ENCODE measurements at places on chromosomes 3 and 15.
A peak's percentile ranks its signal among the peaks of the same experiment; 100 is the strongest.

DNA sequence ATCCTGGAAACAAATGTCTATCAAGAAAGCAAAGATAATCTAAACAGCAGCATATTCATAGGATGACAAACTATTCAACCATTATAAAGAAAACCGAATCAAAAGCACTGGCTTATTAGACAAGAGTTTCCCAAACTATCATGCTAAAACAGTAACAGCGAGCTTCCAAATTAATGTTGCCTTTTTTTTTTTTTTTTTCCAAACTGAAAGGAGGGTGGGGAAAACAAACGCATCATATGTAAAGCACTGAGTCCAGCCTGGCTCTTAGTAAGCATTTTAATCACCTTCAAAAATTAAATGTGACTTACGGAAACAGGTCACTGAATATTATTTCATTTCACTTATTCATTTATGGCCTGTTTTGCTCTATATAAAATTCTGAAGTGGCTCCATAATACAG lies 2.3 kb downstream of the TJP1 start:
- no peak for DNase-seq

DNA sequence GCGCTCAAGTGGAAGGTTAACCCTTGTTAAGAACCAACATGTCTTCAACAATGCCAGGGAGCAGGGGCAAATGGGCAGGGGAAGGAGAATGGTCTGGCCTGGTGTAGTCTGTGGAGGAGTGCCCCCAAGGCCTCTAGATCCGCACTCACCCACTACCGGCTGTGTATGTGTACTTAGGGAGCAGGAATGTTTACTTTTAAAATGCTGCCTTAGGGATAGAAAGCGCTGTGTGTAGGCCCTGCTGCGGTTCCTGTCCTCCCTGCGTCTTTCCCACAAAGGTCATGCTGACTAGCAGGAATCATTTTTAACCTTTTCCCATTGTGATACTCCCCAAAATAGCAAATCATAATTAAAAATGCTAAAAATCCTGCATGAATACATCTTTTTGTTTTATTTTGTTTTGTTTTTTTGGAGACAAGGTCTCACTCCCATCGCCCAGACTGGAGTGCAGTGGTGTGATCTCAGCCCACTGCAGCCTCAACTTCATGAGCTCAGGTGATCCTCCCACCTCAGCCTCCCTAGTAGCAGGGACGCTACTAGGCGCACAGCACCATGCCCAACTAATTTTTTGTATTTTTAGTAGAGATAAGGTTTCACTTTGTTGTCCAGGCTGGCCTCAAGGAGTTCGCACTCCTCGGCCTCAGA lies 35.9 kb upstream of the CEMIP start:
- DNase-seq, result no peak

GRCh38 chr3:10397879-10398278 lies 77.0 kb upstream of the SEC13 start:
- no peak for DNase-seq

DNA sequence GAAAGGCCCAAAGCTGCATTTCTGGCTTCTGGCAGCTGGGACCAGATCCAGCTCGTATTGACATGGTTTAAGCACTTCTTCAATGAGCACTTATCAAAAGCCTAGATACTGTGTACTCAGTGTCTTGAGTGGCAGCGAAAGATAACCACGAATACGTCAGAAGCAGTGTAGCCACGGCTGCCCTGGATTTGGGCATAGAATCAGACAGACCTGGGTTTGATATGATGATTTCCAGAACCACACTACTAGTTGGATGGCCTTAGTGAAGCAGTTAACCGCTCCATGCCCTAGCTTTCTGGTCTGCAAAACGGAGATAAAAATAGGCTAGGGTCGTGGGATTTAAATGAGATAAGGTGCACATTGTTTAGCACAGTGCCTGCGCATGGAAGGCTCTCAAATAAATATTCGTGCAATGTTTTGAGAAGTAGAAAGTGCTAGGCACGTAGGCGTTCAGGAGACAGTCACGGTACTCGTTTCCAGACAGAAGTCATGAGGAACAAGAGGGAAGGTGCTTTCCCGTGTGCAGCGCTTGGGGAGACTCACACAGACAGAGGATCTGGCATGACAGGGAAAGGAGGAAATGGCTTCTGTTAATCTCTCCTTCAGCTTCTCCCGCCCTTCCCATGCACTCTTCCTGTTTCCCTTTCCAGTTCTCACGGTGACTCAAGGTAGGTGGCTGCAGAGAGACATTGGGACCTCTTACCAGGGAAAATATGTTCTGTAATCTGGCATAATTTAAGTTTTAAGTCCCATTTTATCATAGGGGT lies 70.3 kb downstream of the CCNL1 start:
- DNase-seq, result peak; percentile 35

Data from activated T-cell treated with anti-CD3 and anti-CD28 coated beads for 24 hours (primary cell).